ENCODE measurements at places on chromosomes 13 and 19. TPM values are rescaled to one million over a fixed set of nuclear protein-coding genes. Genes with fewer than 3 reads are reported as not detected.
A peak's percentile ranks its signal among the peaks of the same experiment; 100 is the strongest.

DNA sequence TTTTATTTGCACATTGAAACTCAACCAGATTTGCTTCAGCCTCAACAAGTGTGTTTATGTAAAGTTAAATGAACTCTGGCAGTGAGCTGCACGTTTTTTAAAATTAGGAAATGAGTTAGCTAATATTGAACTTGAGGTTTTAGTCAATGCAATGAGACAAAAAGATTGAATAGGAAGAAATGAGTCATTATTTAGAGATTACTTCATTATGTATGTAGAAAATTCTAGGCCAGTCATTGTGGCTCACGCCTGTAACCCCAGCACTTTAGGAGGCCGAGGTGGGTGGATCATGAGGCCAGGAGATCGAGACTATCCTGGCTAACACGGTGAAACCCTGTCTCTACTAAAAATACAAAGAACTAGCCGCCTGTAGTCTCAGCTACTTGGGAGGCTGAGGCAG, 22.8 kb upstream of the CD70 start:
- peak; percentile 72 for DNase-seq

- no peak for DNase-seq
Measured at GRCh38 chr13:80508031-80508430, 167.1 kb upstream of the SPRY2 start.

- no peak for DNase-seq
Measured at GRCh38 chr19:34226036-34226435, 28.3 kb upstream of the GARRE1 start.

GRCh38 chr19:47613165-47614020, 4.5 kb downstream of the BICRA start:
- DNase-seq = peak; percentile 58

GRCh38 chr13:49683489-49683888, 7.8 kb downstream of the EBPL start:
- DNase-seq = no peak

DNA sequence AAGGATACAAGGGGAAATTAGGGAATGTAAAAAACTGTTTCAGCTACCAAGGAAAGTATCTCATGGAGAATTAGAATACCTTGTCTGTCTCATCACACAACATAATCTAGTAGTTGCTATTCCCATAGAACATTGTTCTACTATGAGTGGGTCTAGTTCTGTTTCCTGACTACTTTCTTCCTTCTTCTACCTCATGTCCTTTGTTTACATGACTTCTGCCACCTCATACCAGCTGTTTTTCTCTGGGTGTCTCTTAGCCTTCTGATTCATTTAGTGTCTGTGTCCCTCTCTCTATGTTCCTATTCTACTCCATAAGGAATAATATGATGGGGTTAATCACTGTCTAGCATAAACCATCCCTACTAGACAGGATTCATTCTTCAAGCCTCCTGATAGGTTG, 887.3 kb downstream of the DIAPH3 start:
- DNase-seq = peak; percentile 9

- DNase-seq = no peak
Measured at GRCh38 chr19:17281391-17282304, at the start of gene ANKLE1. Gene ANKLE1 (plus strand): TSS chr19:17281901. CDS start chr19:17281921, 20 bp downstream.

GRCh38 chr13:51370116-51370515, 30.6 kb downstream of the SERPINE3 start:
- no peak for DNase-seq

GRCh38 chr19:17406887-17407196, 1.4 kb upstream of the BST2 start:
- DNase-seq = no peak

- DNase-seq = no peak
Measured at GRCh38 chr13:43078399-43078798, 55.0 kb downstream of the DNAJC15 start.

- no peak for DNase-seq
Measured at GRCh38 chr13:71865874-71866334, 1.1 kb downstream of the DACH1 start.

Gene IGSF23
- 0.22 TPM for total RNA-seq

Gene KLK1
- not detected for total RNA-seq

Gene DZIP1
- 24.3 TPM for total RNA-seq
